Esophagus muscularis mucosa (tissue), 4 donors: ENCODE measurements at places on chromosomes 4 and X.

GRCh38 chrX:67648361-67648760 is 104.5 kb downstream of the AR start:
- no peak for DNase-seq

GRCh38 chr4:76219299-76220055 is 5.9 kb upstream of the SCARB2 start:
- DNase-seq, result no peak

DNA sequence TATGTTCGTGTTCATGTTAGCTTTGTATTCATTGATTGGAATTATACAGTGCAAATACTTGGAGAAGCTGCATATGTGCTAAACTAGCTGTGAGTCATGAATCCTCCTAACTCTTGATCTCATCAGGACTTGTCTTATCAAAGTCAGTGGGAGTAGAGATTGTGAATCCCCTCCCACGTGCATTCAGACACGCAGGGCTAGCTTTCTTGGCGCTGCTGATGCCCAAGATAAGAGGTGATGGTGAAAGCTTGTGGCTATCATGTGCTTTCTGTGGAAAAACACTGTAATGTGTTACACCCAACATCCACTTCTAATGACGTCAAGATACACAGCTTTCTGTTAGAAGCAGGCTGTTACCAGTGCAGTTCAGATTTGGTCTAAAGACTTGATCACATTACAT is 348.7 kb upstream of the HAND2 start:
- DNase-seq, result no peak

DNA sequence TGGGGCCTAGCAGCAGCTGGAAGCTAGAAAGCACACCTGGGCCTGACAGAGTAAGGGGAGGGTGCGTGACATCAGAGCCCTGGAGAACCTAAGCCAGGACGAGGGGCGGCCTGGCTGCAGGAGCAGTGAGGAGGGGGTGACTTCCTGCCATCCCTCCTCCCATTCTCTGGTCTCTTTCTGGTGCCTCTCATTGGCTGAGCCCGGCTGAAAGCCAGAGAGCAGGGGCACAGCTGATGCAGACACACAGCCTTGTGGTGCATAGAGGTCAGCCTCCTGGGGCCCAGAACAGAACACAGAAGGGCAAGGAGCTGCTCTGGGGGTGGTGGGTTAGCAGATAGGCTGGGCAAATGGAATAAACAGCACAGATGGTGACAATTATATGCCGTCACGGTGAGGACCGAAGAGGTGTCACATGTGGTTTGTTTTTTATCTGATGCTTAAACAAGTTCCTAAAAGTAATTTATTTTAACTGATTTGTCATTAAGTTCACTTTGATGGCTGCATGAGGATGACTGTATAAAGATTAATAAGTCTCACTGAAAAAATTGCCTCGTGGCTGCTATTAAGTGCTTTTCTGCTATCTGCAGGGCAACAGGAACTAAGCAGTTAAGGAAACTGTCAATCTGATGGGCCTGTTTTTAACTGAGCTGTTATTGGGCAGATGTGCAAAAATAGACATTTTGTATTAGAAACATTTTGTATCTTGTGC is 102.0 kb downstream of the FNIP2 start:
- DNase-seq, result no peak

DNA sequence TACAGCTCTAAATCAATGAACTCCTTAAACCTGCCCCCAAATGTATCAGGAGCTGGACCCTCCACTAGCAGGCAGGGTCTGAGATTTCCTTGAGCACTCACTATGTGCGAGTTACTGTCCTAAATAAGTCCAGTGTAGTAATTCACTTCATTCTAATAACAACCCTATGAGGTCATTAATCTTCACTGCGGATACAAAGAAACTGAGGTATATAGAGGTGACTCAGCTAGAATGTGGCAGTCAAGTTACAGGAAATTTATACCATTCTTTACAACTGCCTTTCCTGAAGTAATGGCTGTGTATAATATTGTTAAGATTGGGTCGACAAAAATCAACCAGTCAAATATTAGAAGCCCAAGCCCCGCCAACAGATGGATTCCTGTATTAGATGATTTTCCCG is 473.9 kb upstream of the FTHL17 start:
- DNase-seq, result no peak
